Forelimb muscle (tissue), 1 donor: ENCODE measurements at places on chromosomes 6 and 20. TPM values are rescaled to one million over a fixed set of nuclear protein-coding genes. Genes with fewer than 3 reads are reported as not detected.

DNA sequence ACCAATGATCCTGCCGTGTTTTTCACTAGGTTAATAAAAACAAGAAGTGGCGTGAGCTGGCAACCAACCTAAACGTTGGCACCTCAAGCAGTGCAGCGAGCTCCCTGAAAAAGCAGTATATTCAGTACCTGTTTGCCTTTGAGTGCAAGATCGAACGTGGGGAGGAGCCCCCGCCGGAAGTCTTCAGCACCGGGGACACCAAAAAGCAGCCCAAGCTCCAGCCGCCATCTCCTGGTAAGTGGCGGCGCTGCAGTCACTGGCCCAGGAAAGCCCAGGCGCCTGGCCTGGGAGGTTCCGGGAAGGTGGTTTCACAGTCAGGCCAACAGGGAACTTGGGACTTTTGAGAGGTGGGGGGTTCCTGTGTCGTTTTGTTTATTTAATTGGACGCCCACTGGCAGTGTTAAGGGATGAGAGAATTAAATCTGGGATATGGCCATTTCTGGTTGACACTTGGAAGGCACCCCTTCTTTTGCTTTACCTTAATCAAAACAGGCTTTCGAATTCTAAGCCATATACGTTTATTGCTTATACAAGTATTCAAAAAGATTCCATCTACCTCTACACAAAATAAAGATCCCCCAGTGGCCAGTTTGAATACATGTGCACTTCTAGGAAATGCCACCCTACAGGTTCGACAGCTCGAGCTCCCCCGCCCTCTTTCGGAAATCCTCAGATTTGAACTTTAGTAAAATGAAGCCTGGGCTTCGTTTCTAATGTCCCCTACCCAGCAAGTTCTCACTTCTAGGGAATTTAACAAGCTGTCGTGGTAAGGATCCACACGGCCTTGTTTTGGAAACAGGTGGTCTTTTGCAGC lies 138.9 kb downstream of the TMEM242 start:
- no peak for DNase-seq

- no peak for DNase-seq
Observed at GRCh38 chr6:12748815-12749521, 32.4 kb downstream of the PHACTR1 start.

- DNase-seq: no peak
Observed at GRCh38 chr20:576156-576555, 32.6 kb upstream of the CSNK2A1 start.

GRCh38 chr6:166476634-166477215 lies 94.0 kb upstream of the MPC1 start:
- DNase-seq: no peak

Gene NFKBIL1
- 16.8 TPM for polyA plus RNA-seq

Gene IL20RA
- 30.6 TPM for polyA plus RNA-seq

DNA sequence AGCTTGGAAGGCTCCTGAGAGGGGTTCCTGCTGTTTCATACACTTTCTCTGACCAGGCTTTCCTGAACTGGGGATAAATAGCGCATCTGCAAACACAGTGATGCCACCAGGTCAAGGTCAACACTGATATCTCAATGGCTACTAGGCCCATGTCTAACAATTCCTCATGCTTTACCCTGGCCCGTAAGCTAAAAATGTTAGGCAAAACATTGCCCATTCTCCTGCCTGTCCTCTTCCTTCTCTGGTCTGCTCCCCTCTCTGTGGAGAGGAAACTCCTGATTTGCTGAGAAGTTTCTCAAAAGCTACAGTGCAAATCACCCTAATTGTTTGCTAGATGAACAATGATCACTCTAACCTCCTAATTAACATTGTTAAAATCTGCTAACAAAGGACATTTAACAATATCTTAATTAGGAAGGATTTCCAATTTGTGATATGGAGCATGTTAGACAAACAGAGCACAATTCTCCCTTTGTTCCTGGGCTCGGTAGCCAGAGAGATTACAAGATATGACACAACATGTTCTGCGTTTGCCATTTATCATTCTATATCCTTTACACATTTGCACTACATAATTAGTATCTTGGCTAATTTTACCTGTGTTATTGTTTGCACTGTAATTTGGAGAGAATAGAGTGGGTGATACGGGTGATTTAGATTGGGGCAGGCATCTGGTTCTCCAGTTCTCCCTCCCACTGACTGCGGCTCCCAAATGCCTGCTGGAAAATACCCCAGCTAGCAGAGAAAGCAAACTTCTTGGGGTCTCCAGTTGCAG lies 266.8 kb downstream of the CD83 start:
- DNase-seq: no peak

Gene RRAGD
- 109 TPM for polyA plus RNA-seq

- DNase-seq: no peak
Observed at GRCh38 chr20:63850689-63851547, 10.4 kb upstream of the ABHD16B start.

DNA sequence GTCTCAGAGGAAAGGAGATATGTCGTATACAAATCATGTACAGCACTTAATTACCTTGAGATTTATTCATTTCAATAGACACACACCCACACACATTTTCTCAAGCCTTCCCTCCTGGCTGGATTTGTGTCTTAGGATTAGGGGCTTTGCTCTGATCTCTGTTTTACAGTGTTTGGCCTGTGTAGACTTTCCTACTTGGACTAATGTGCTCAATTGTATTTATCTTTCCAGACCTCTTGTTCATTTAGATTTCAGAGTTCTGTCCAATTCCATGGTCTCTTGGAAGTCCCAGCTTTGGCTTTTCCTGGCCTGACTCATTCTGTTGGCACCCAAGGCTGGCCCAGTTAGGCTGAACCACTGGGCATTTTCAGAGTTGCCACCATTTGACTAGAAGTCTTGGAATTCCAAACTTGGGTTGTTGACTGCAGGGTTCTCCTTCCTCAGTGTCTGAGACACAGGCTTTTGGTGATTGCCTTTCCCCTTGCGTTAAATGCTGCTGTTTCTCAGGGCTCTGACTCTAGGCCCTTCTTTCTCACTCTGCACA lies 8.9 kb upstream of the RFPL4B start:
- DNase-seq: no peak

DNA sequence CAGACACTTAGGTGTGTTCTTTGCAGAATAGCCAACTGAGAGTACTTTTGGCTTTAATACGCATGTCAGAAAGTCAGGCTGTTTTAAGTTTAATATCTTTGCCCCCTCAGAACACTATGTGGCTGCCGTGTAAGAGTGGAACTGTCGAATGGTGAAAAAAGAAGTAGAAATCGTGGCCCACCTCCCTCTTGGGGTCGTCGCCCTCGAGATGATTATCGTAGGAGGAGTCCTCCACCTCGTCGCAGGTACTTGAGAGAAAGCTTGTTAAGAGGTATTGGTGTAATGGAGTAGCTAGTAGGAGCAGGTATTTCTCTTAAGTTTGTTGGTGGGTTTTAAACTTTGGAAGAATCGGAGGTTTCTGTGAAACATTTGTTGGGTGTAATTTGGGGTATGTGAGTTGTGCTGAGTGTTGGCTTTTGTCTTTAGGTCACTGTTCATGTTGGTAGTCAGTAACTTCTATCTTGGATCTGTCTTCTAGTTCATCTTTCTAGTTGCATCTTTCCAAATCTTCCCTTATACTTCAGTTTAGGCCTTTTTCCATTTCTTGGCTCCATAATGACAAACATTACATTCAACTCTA lies 4.7 kb downstream of the SRSF3 start:
- no peak for DNase-seq

DNA sequence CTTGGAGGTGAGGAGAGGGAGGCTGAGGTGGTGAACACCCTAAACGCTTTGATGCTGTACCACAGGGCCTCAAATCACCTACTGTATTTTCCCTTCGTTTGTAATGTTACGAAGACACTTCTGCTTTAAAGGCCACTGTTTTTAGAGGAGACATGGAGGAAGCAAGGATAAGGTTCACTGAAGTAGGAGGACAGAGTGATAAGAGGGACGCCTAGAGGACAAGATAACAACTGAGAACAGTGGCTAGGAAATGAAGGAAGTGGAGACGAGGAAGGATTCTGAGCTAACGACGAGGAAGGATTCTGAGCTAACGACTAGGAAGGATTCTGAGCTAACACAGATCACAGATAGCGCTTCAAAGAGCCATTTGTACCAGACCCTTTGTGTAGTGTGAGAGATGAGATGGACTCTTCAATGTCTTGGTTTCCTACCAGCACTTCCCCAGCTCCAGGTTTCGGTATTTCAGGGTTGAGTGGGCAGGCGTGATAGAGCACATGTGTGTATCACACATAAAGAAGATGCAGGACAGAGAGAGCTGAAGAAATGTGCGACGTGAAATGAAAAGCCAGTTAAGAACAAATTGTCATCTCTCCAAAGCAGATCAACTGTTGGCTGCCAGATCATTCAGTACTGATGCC lies 7.5 kb downstream of the SF3B5 start:
- no peak for DNase-seq
